ENCODE measurements at places on chromosomes 6 and 20. TPM values are rescaled to one million over a fixed set of nuclear protein-coding genes. Genes with fewer than 3 reads are reported as not detected.
A peak's percentile ranks its signal among the peaks of the same experiment; 100 is the strongest.

PSORS1C2 gene
- not detected for polyA plus RNA-seq

CAGE1 gene
- not detected for polyA plus RNA-seq

GRCh38 chr20:542777-543368 is 717 bp downstream of the CSNK2A1 start:
- DNase-seq: peak; percentile 63

SSTR4 gene
- not detected for polyA plus RNA-seq

RIPPLY2 gene
- 0.89 TPM for polyA plus RNA-seq

Data from A549 (cell line).